NCI-H2171 treated with DMSO at 0.1 percent for 48 hours (cell line): ENCODE measurements at places on chromosomes 1 and 21.

- DNase-seq = peak; percentile 15
Observed at GRCh38 chr1:231724876-231725647, 98.5 kb downstream of the DISC1 start.

- peak; percentile 17 for DNase-seq
Observed at GRCh38 chr21:26732432-26733221, 112.6 kb downstream of the ADAMTS1 start.

GRCh38 chr21:28761674-28762356 lies 230.9 kb downstream of the LTN1 start:
- DNase-seq = no peak

DNA sequence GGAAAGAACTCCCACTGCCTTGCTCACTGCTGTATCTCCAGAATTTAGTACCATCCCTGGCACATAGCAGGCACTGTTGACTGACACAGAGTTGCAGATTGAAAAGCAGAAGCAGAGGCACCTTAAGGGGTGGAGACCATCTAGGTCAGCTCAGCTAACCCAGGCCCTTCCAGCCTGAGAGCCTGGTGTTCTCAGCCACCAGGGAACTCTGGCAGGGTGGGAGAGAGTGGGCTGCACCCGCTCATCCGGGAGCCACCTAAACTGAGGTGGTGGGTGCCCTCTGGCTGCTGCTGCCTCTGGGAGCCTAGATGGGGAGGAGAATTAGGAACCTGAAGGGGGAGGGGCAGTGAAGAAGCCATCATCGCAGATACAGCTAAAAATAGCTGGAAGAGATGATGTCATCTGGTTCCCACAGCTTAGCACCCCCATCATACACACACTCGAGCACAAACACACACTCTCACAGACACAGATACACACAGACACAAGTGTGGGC lies 1.5 kb upstream of the TSPAN1 start:
- peak; percentile 31 for DNase-seq

GRCh38 chr21:14758849-14759248 lies 212.7 kb upstream of the SAMSN1 start:
- no peak for DNase-seq
